ENCODE measurements at places on chromosomes 6 and 20.

- no peak for DNase-seq
These were observed 183.7 kb downstream of the MBOAT1 start for GRCh38 chr6:20028562-20028961.

- no peak for DNase-seq
These were observed 83.1 kb downstream of the VEGFA start for GRCh38 chr6:43853066-43853650.

- DNase-seq, result no peak
These were observed 592.5 kb upstream of the GJE1 start for GRCh38 chr6:141540207-141540606.

GRCh38 chr20:47031004-47031403, 136.4 kb downstream of the EYA2 start:
- no peak for DNase-seq

- DNase-seq, result no peak
These were observed 33.8 kb downstream of the TOMM6 start for GRCh38 chr6:41821266-41821665.

DNA sequence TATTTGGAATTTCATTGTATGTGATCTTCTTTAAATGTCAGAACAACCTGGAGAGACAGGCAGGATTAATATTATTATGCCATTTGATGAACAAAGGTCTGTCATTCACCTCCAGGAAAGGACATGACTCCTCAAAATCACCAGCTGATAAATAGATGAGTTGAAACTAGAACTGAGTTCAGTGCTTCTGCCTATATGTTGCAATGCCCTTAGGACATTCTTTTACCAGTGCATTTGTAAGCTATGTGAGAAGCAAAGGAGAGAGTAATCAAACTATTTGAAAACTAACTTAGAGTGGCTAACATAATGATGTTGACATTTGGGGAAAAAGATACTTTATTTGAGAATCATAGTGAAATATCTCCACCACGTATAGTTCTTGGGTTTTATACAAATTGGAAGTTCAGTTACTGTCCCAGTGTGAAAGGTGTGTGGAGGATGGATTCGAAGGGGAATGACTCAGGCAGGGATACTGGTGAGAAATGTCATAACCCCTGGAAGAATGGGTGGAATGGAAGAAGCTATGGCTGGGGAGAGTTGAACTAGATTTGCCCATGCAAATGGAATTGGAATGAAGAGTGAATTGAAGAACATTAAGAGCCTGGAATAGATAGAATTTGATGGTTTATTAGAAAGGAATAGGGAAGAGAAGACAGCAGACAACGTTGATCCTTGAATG, 21.5 kb downstream of the PKIB start:
- DNase-seq, result no peak

DNA sequence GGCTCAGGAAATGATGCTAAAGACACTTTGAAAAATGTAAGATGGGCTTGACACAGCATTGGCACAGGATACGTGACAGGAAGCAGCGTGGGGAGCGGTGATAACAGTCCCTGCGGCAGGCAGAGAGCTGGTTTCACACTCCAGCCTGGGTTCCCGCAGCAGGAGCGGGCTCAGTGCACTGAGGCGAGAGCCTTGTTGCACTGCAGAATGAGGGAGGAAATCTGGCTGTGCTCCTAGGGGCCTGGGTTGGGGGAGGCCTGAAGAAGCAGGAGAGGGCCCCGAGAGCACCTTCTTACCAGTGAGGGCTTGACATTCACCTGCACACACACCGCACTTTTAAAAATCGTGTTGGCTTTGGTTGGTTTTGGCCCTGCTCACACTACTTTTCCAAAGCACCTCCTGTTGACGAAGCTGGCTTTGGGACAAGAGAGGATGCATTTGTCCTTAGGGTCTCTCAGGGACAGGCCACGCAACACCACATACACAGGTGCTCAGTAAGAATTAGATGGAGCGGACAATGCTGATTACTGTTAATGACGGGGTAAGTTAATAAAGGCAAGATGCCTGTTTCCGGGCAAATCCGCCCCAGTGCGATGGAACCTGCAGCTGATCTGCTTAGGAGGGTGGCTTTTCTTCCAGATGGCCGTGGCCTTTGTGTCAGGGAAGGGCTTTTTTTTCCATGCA, 49.4 kb upstream of the ARMC2 start:
- DNase-seq, result no peak

DNA sequence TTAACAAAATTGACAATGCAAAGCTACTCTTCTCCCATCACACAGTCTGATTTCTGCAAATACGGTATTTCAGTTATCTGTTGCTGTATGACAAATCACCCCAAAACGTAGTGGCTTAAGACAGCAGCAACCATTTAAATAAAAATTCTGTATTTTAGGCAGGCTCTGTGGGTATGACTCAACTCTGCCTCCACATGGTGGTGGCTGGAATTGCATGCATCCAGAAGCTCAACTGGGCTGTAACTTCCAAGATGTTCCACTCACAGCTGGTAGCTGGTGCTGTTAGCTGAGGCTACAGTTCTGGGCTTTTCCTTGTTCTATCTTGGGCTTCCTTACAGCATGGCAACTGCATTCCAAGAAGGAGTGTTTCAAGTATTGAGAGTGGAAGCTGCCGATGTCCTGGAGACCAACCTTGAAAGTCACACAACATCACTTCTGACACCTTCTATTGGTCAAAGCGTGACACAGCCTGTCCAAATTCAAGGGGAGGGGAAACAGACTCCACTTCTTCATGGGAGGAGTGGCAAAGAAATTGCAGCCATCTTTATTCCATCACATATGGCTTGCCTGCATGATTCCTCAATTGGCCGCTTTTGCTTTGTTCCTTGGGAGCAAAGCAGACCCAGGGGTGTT, 39.7 kb upstream of the TULP1 start:
- DNase-seq, result peak; percentile 60

DNA sequence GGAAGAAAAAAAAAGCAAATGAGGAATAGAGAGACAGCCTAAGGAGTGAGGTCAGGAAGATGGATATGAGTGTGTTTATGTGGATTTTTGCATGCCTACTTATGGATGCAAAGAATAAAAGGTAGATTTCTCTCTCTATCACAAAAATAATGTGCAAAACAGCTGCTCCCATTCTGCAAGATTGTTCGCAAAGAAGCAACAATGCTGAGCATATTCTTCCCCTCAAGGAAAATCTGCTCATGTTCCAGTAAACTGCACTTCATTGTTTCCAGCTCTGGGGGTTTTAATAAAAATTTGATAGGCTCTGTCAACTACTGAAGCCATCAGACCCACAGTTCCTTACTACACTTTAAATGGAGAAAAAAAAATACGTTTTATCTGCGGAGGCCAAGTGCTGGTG, 177.3 kb downstream of the COL9A1 start:
- no peak for DNase-seq

DNA sequence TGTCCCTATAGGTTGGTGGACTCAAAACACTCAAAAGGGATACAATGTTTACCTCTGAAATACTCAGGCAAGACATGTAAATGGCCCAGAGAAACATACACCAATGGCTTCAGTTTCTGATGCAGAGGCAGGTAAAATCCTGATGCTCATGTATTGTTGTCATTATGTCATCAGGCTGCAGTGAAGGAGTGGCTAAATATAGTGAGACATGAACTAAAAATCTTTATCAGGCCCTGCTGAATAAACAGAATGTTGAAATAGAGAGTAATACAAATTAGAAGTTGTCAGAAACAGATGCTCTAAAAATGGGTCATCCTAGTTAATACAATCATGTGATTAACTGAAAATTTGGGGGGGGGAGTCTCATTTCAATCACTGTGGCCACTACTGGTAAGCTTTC, 20.4 kb downstream of the PTPRK start:
- DNase-seq, result no peak

GRCh38 chr6:159104163-159104925, 59.6 kb upstream of the TAGAP start:
- DNase-seq, result peak; percentile 92

DNA sequence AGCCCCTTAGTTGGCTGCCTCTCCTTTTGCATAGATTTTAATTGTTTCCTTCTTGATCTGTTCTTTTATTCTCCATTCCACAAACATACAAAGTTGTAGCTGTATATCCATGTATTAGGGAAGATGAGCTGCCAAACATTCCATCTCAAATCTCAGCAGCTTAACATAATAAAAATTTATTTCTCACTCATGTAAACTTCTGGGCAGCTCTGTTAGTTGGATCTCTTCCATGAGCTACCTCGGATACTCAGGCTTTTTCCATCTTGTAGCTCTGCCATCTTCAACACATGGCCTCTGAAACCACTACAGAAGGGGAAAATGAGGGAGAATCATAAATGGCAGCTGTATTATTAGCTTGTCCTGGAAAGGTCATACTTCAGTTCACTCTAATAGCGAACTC, 149.4 kb upstream of the BMP2 start:
- no peak for DNase-seq

DNA sequence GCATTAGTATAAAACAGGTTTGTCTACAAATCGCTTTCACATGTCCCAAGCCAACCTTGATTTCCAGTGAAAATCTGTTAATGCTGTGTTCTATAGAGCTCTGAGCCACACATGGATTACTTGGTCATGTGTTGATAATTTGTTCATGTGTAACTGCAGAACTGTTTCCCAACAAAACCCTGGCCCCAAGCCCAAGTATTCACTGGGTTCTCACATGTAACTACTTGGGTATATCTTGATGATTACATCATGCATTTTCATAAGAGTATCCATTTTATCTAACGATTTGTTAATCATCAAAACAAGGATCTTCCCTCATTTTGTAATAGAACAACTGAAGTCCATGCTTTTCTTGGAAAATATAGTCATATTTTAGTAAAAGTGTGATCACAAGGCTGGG, 657.6 kb downstream of the PRKN start:
- no peak for DNase-seq

DNA sequence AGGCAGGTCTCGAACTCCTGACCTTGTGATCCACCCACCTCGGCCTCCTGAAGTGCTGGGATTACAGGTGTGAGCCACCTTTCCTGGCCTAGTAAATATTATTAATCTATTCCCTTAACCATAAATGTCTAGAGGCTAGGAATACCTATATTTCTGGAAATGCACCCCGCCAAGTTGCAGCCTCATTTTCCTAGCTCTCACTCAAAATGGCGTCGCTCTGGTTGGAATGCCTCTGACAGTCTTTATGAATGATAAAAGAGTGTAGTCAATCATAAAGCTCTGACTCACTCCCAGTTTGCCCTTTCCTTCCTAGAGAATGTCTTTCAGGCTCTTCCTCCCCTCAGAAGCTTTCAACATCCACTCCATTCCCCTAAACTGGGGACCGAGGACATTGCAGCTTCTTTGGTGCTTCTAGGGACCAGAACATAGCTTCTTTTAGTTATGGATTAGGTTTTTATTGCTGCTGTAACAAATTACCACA, 14.1 kb upstream of the TRIM26 start:
- no peak for DNase-seq

DNA sequence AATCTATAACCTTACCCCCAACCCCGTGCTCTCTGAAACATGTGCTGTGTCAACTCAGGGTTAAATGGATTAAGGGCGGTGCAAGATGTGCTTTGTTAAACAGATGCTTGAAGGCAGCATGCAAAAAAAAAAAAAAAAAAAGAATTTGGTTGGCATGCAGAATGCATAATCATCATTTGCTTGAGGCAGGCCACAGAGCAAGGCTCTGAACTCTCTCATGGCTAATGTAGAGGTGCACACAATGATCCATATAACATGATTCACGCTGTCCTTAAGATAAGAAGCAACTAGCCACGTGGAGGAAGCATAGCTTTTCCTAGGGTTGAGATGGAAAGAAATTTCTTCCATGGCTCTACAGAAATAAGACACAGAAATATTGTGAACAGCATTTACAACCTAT, 27.6 kb upstream of the RPN2 start:
- DNase-seq, result no peak

DNA sequence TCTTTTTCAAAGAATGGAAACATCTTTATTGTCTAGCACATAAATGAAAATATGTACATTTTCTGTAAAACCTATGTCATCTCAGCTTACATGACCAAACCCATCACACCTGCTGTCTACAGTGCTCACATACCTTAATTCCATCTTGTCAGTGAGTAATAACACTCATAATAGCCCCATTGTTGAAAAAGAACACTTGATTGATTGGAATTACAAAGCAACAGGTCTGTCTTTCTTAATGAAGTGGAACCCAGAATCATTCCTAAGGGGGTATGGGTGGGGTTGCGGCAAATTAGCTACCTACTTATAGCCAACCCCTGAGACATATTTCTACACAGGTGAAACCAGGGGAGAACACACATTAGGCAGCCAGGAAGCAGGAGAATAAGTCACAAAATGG, 20.2 kb downstream of the ADGRF4 start:
- no peak for DNase-seq

Measured in H7 (cell line).